ENCODE measurements at places on chromosomes 12 and 14. TPM values are rescaled to one million over a fixed set of nuclear protein-coding genes. Genes with fewer than 3 reads are reported as not detected.

Gene ADGRD1
- total RNA-seq, result 2.6 TPM

GRCh38 chr14:64253672-64254071, 40.5 kb downstream of the ESR2 start:
- no peaks in the 10 kb centered on the region for H3K36me3 ChIP-seq
- H3K27me3 ChIP-seq, result no peaks in the 10 kb centered on the region
- H3K4me3 ChIP-seq, result no peak overlapping the region
- no peaks in the 10 kb centered on the region for H3K4me1 ChIP-seq
- no peak for DNase-seq

DNA sequence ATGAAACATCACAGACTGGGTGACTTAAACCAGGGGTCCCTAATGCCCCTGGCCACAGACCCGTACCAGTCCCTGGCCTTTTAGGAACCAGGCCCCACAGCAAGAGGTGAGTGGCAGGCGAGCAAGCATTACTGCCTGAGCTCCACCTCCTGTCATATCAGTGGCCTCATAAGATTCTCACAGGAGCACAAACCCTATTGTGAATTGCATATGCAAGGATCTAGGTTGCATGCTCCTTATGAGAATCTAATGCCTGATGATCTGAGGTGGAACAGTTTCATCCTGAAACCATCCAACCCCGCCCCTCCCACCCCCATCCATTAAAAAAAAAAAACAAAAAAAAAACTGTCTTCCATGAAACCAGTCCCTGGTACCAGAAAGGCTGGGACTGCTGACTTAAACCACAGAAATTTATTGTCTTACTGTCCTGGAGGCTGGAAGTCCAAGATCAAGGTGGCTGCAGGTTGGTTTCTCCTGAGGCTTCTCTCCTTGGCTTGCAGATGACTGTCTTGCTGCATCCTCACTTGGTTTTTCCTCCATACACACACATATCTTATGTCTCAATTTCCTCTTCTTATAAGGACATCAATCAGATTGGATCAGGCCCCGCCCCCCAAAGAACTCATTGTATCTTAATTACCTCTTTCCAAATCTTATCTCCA, 235.9 kb downstream of the CHST11 start:
- no peak overlapping the region for H3K4me3 ChIP-seq
- H3K4me1 ChIP-seq, result peaks cover 19% of the 10 kb centered on the region

DNA sequence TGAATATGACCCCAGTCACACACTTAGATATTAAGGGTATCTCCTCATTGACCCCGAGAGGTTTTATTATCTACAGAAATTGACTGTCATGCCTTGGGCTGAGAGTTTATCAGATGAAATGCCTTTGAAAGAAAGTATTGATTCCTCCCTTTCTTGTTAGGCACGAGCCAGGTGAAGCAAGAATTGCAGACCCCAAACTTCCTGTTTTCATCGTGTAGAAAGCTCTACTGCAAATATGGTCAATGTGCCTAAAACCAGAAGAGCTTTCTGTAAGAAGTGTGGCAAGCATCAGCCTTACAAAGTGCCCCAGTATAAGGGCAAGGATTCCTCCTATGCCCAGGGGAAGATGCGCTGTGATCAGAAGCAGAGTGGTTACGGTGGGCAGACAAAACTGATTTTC, 143.9 kb upstream of the FUT8 start:
- H3K4me1 ChIP-seq, result no peaks in the 10 kb centered on the region
- no peaks in the 10 kb centered on the region for H3K36me3 ChIP-seq
- no peak overlapping the region for H3K27ac ChIP-seq
- no peaks in the 10 kb centered on the region for H3K27me3 ChIP-seq

DNA sequence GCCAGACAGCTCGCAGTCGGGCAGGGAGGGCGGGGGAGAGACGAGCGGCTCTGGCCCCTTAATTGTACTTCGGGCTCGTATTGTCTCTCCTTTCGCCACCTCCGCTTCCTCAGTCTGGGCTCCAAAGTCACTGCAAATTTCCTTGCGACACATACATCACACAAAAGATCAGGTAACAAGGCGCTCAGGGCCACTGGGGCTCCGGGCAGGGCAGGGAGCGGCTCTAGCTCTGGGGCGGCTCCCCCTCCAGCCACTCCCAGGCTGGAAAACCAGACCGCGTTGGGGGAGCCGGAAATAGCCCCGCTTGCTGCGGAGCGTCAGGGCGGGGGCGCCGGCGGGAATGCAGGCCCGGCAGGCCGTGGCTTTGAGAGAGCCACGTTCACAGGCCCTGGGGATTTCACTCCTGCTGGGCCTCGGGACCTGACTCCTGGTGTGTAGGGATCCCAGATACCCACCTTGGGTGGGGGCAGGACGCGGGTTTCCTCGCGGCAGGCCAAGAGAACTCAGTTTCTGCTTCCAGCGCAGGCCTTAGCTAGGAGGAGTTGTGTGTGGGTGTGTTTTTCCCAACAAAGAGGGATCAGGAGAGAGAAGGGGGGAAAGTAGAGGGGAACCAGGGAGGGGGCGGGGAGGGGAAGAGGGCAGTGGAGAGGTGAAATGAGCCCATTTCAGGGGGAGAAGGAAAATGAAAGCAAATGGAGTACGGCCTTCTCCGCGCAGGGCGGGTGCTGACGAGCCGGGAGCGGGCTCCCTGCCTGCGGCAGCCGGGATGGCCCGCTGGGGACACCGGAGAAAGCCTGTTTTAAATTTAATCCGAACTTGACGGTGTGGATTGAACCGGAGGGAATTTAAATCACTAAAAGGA, 4.4 kb upstream of the HOXC9 start:
- no peaks in the 10 kb centered on the region for H3K36me3 ChIP-seq
- peaks cover 100% of the 10 kb centered on the region for H3K27me3 ChIP-seq

GRCh38 chr12:76264611-76265012, 83.6 kb downstream of the BBS10 start:
- peaks cover 7% of the 10 kb centered on the region for H3K4me1 ChIP-seq
- H3K27me3 ChIP-seq, result peaks cover 3% of the 10 kb centered on the region
- no peak overlapping the region for H3K27ac ChIP-seq
- no peaks in the 10 kb centered on the region for H3K36me3 ChIP-seq

Data from type B pancreatic cell (in vitro differentiated cells).